ENCODE measurements at places on chromosomes 4 and X. TPM values are rescaled to one million over a fixed set of nuclear protein-coding genes. Genes with fewer than 3 reads are reported as not detected.

RS1 gene
- not detected for total RNA-seq

MYOZ2 gene
- total RNA-seq: 1.6 TPM

- no peak overlapping the region for H3K27ac ChIP-seq
- no peaks in the 10 kb centered on the region for H3K27me3 ChIP-seq
- peak overlapping the region; percentile 72 for H3K4me3 ChIP-seq
- no peaks in the 10 kb centered on the region for H3K36me3 ChIP-seq
- no peak for DNase-seq
Measured at GRCh38 chr4:129094347-129094746, 1.0 kb upstream of the SCLT1 start.

- H3K36me3 ChIP-seq: peaks cover 44% of the 10 kb centered on the region
- no peak for DNase-seq
- no peak overlapping the region for H3K4me3 ChIP-seq
- no peaks in the 10 kb centered on the region for H3K4me1 ChIP-seq
- H3K27me3 ChIP-seq: no peaks in the 10 kb centered on the region
Measured at GRCh38 chr4:168931215-168931650, 78.8 kb downstream of the CBR4 start.

GRCh38 chr4:79253168-79253567 lies 72.7 kb downstream of the NAA11 start:
- H3K4me3 ChIP-seq: no peak overlapping the region
- H3K4me1 ChIP-seq: no peaks in the 10 kb centered on the region
- H3K36me3 ChIP-seq: no peaks in the 10 kb centered on the region
- no peak for DNase-seq
- H3K27ac ChIP-seq: no peak overlapping the region

DNA sequence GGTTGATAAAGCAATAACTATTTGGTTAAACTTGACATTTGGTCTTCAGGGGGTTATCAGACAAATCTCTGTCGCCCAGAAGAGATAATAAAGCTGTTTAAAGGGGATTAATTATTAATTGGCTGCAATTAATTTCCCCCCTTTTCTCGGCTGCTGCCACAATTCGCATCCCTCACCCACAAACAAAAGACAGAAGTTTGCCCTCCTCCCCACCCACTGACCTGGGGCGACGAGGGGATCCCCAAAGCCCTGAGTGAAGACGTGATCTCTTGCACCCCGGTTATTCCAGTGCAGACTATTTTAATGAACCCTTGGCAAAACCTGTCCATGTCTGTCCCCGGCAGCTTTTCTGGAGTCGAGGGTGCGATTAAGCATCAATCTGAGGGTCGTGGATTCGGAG lies 55.7 kb upstream of the TMEM33 start:
- peaks cover 2% of the 10 kb centered on the region for H3K4me1 ChIP-seq
- H3K36me3 ChIP-seq: no peaks in the 10 kb centered on the region
- H3K27me3 ChIP-seq: no peaks in the 10 kb centered on the region
- H3K4me3 ChIP-seq: no peak overlapping the region
- no peak for DNase-seq
